ENCODE measurements at places on chromosomes 6 and 20.

DNA sequence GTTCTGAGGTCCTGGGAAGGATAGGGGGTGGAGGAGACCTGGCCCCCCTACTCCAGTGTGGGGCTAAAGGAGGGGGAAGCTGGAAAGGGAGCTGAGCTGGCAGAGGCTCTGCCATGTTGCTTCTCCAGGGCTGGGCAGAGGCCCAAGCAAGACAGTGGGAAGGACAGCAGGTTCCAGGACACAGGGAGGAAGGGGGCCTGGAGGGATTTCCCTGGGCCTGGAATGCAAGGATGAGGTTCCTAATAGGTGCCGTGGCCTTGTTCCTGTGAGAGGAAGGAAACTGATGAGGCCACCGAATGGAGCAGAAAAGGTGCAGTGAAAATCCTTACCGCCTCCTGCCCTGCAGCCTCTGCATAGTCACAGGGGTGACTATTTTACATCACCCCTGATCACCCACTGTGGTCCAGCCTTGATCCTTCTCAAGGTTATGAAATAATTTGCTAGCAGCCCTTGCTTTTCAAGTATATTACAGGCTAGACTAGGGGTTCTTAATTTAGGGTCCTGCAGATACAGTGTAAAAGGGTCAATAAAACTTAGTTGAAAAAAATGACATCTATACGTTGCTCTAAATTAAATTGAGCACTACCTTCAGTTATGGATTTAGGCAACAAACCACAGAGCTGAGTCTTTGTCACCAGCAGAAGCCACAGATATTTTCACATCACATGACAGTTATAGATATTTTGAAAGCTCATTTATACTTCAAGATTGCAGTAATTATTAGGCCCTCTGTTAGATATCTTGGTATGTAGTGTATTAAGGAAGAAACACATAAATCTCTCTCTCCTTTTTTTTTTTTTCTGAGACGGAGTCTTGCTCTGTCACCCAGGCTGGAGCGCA is 45.7 kb upstream of the RNF24 start:
- no peak for DNase-seq

GRCh38 chr20:25744261-25744660 is 47.6 kb upstream of the ZNF337 start:
- DNase-seq: no peak

GRCh38 chr20:11247046-11248010 is 573.5 kb upstream of the JAG1 start:
- DNase-seq: no peak

DNA sequence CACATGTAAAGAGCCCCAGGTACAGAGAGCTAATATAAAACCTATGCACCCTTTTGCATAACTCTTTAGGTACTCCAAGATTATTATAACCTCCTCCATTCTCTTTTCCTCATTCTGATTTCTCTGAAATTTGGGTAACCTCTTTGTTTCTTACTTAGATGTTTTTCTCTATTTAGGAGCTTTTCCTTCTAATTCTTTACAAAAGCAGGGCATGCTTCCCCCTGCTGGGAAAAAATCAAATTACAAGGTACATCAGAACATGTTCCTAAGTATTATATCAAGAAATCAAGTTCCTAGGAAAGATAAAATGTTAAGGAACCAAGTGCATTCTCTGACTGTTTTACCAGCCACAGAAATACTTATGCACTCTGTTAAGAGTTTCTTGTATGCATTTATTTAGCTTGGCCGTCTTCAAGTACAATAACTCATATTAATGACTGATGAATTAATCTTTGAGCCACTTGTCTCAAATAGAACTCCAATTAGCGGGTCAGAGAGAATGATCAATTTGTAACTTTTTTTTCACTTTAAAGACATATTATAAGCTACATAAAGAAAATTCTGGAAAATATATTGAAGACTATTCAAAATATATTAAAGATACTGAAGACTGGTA is 2.1 kb downstream of the KHDRBS2 start:
- DNase-seq: no peak

- no peak for DNase-seq
Observed at GRCh38 chr6:157023958-157024357, 246.8 kb downstream of the ARID1B start.

DNA sequence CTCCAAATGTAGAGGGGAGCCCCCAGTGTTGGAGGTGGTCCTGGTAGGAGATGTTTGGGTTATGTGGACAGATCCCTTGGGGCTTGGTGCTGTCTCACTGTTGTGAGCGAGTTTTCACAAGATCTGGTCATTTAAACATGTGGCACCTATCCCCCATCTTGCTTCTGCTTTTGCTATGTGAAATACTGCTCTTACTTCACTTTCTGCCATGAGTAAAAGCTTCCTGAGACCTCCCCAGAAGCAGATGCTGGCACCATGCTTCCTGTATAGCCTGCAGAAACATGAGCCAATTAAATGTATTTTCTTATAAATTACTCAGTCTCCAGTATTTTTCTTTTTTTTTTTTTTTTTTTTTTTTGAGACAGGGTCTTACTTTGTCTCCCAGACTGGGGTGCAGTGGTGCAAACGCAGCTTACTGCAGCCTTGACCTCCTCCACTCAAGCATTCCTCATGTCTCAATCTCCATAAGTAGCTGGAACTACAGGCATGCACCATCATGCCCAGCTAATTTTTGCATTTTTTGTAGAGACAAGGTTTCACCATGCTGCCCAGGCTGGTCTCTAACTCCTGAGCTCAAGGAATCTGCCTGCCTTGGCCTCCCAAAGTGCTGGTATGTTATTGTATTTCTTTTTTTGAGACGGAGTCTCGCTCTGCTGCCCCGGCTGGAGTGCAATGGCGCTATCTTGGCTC is 177.1 kb downstream of the ALDH8A1 start:
- DNase-seq: no peak

- no peak for DNase-seq
Observed at GRCh38 chr6:92777146-92777740, 642.1 kb downstream of the EPHA7 start.

- no peak for DNase-seq
Observed at GRCh38 chr20:49792006-49792405, 20.6 kb upstream of the SLC9A8 start.

Measured in stimulated activated CD8-positive, alpha-beta memory T cell treated with anti-CD3 and anti-CD28 coated beads, Interleukin-15, amount 100 ng/mL, for 4 hours (primary cell).